Smooth muscle cell of the pulmonary artery (primary cell): ENCODE measurements at places on chromosomes 12 and 14. TPM values are rescaled to one million over a fixed set of nuclear protein-coding genes. Genes with fewer than 3 reads are reported as not detected.

Gene NANOG
- not detected in 2 replicates for total RNA-seq

Gene GPR132
- 0.03 and 0.26 TPM in 2 replicates for total RNA-seq

Gene HNF1A
- 0.07 TPM in 1 of 2 replicates, not detected in the other for total RNA-seq

Gene CLEC14A
- total RNA-seq, result 0.33 and 0.69 TPM in 2 replicates

Gene TSPAN8
- 9.8 and 108 TPM in 2 replicates for total RNA-seq

Gene ARMH4
- total RNA-seq, result 9.1 and 9.6 TPM in 2 replicates

Gene SLC35F4
- not detected in 2 replicates for total RNA-seq

Gene ZDHHC22
- not detected in 2 replicates for total RNA-seq

Gene HOXC5
- total RNA-seq, result 0.33 and 0.39 TPM in 2 replicates

Gene GNPNAT1
- 33.1 and 33.5 TPM in 2 replicates for total RNA-seq

Gene PRH2
- not detected in 2 replicates for total RNA-seq

Gene KRT82
- total RNA-seq, result not detected in 2 replicates

Gene TOMM20L
- not detected in 2 replicates for total RNA-seq

Gene BHLHE41
- 5.3 and 6.1 TPM in 2 replicates for total RNA-seq

Gene HOXC12
- total RNA-seq, result not detected in 2 replicates

Gene C12orf56
- 0.20 and 0.40 TPM in 2 replicates for total RNA-seq

Gene CLIP1
- 63.5 and 85.5 TPM in 2 replicates for total RNA-seq

Gene CCDC77
- 3.9 and 7.0 TPM in 2 replicates for total RNA-seq

Gene KRT77
- total RNA-seq, result not detected in 2 replicates

Gene SRRM4
- not detected in 2 replicates for total RNA-seq

Gene P2RX7
- total RNA-seq, result 0.46 and 1.3 TPM in 2 replicates

Gene CRIP1
- total RNA-seq, result 5.1 and 7.4 TPM in 2 replicates

Gene CLECL1
- not detected in 2 replicates for total RNA-seq

Gene GLI1
- total RNA-seq, result 0.26 and 0.76 TPM in 2 replicates

Gene SMCO2
- 0.40 TPM in 1 of 2 replicates, not detected in the other for total RNA-seq

Gene LRRK2
- 5.1 and 12.3 TPM in 2 replicates for total RNA-seq

Gene AQP2
- 0.07 TPM in 1 of 2 replicates, not detected in the other for total RNA-seq

Gene CLEC12A
- not detected in 2 replicates for total RNA-seq

Gene SSPN
- 13.3 and 30.8 TPM in 2 replicates for total RNA-seq

Gene GLIPR1L1
- not detected in 2 replicates for total RNA-seq

Gene IFT43
- total RNA-seq, result 23.3 and 27.0 TPM in 2 replicates

Gene HAL
- 1.2 TPM in 1 of 2 replicates, not detected in the other for total RNA-seq

Gene NEUROD4
- not detected in 2 replicates for total RNA-seq

Gene SERPINA9
- not detected in 2 replicates for total RNA-seq

Gene ANO2
- total RNA-seq, result 0.07 TPM in 1 of 2 replicates, not detected in the other

Gene DBX2
- not detected in 2 replicates for total RNA-seq

Gene CYP46A1
- total RNA-seq, result 0.33 and 0.43 TPM in 2 replicates

Gene KRT74
- total RNA-seq, result not detected in 2 replicates

Gene MSRB3
- total RNA-seq, result 91.8 and 103 TPM in 2 replicates

Gene OTUB2
- total RNA-seq, result 1.8 and 1.9 TPM in 2 replicates

Gene ABHD12B
- total RNA-seq, result not detected in 2 replicates

Gene NTN4
- total RNA-seq, result 130 and 302 TPM in 2 replicates

Gene TCL1B
- total RNA-seq, result not detected in 2 replicates
